ENCODE measurements at places on chromosomes 2 and 18. TPM values are rescaled to one million over a fixed set of nuclear protein-coding genes. Genes with fewer than 3 reads are reported as not detected.

GRCh38 chr18:46719388-46719787, 37.5 kb downstream of the ST8SIA5 start:
- no peak for DNase-seq

DNA sequence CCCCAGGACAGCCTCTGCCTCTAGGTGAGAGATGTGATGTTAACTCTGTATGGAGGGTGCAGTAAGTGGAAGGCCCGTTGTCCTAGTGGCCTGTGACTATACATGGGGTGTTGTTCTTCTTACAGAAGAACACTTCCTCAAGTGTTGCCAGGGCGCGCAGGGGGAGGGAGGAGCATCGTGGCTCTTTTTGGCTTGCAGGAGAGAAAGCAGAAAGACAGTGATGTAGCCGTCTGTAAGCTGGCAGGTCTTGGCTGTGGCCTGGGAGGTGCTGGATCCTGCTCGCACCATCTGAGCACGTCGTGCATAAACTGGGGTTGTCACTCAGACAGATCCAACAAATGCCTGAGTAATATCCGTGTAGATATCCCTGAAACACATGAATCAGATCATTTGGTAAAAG, 44.3 kb downstream of the ZNF236 start:
- no peak for DNase-seq

DNA sequence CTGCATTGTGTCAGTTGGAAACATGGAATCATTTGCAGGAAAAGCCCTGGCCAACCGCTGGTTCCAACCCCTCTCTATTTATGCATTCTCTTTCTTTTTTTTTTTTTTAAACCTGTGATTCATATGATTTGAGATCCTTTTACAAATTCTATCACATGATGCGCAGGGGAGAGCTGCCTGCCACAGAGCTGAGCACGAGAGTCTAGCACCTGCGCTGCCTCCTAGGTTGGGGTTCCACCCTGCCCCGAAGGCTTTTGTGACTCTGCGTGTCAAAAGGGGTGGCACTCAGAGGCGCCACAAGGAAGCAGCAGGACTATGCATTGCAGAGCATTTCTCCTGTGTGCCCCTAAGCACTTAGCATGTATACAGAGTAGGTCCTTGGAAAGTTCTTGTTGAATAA, 17.3 kb upstream of the ESPNL start:
- DNase-seq = no peak

The RBM44 gene
- total RNA-seq = 0.03 TPM

The MALL gene
- 61.6 TPM for total RNA-seq

The AGXT gene
- not detected for total RNA-seq

All from Caki2 (cell line).